Activated CD4-positive, alpha-beta T cell treated with anti-CD3 and anti-CD28 coated beads, Interleukin-2, amount 50 U/mL, for 1 hour (primary cell): ENCODE measurements at places on chromosomes 4 and X.
A peak's percentile ranks its signal among the peaks of the same experiment; 100 is the strongest.

GRCh38 chr4:89904524-89904923 is 9.9 kb downstream of the MMRN1 start:
- DNase-seq = no peak

DNA sequence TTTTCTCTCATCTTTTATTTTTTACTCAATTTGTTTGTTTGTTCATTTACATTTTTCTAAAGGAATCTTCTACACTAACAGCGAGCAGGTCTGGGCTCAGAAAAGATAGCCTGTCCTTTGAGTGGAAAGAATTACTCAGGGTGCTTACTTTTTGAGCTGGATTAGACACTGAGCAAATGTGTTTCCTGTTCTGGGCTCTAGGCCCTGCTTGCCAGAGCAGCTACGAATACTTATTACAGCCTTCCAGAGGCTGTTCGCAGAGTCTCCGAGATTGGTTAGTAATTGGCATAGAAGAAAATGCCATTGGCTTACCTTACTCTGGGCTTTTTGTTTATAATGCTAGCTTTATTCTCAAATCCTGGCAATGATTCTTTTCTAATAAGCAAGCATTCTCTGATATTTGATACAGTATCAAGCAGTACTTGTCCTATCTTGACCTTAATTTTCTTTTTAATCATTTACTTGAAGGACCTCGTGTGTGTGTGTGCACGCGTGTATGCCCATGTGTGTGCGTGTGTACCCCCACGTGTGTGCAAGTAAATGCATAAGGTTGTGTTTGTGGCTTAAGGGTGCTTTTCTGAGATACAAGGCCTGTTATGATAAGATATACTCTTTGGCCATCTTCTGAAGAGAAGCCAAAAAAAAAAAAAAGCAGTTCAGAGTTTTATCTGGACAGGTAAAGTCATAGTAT is 76.2 kb upstream of the GRXCR1 start:
- DNase-seq = no peak

DNA sequence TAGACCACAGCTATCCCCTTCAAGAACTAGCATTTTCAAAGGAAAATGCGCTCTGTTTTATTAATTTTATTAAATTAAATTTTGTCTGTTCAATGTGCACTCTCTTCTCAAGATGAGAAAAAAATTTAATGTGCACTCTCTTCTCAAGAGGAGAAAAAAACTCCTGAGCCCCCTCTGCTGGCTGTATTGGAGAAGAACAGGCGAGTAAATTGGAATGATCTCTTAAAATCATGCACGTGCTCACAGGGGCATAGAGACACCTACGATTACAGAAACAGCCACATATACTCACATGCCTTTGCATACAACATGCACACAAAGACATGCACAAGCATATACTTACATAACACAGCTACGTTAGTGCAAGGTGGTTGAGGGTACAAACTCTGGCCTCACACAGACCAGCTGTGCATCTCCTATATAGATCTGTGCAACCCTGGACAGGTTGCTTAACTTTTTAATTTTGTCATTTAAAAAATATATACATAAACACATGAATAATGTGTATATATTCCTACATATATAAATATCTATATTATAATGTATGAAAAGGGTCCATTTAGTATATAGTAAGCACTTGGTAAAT is 176.2 kb upstream of the CXorf66 start:
- peak; percentile 7 for DNase-seq

DNA sequence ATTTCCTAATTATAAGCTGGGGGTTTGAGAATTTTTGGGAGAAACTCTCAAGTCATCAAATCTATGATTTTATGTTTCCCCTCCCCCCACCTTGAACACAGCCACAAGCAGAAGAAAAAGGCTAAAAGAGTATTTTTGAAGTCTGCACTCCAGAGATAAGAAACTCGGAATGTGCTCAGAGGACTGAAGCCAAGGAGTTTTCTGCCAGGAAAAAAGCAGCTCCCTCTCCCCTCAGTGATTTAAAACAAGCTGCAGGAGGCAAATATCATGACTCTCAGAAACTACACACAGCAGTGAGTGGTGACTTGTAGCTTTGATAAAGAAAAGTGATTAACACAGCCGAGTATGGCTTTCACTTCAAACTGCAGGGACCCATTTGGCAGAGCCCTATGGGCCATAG is 800.2 kb upstream of the FTHL17 start:
- DNase-seq = no peak

DNA sequence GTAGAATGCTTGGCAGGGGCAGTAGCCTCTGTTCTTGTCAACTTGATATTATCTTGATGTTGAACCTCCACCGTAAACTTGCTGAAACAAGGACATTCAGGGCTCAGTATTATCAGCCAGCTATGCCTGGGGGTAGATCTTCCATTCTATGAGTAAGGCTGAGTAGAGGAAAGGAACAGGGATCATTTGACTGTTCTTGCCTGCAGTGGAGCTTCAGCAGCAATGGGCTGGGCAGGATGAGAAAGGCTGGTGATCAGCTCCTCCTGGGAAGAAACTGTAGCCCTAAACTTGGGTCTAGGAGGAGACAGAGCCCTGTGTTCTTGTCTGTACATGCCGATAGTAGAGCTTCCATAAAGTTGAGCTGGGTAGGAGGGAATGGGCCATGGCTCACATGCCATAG is 127.2 kb downstream of the CCSER1 start:
- DNase-seq = no peak

- DNase-seq = no peak
These were observed 1.8 kb downstream of the SH3BP2 start for GRCh38 chr4:2794486-2795299.

GRCh38 chr4:74772783-74773182 is 21.5 kb downstream of the BTC start:
- no peak for DNase-seq

DNA sequence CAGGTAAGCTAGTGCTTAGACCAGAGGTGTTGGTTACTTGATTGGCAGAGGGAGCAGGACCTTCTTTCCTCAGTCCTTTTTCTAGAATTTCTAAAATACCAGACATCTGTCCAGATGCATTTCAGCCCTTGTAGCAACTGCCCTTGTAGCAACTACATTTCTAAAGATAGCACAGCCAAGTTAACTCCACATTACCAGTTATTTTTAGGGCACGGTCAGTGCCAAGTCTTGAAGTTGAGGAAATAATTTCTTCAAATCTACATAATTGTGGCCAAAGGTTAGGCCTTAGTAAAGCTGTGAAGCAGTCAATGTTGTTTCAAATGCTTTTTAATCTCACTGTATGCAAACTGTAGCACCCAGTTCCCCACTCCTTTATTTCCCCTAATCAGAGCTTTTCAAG is 62.9 kb downstream of the MID1IP1 start:
- no peak for DNase-seq

- no peak for DNase-seq
These were observed 156.1 kb downstream of the STPG2 start for GRCh38 chr4:97987019-97987648.

GRCh38 chr4:123555807-123556273 is 159.2 kb downstream of the SPRY1 start:
- DNase-seq = no peak

- DNase-seq = no peak
These were observed 62.0 kb downstream of the CASP3 start for GRCh38 chr4:184587221-184587620.

- no peak for DNase-seq
These were observed 99.6 kb downstream of the DHRSX start for GRCh38 chrX:2401201-2401589.

- DNase-seq = no peak
These were observed 162.8 kb downstream of the GABRB1 start for GRCh38 chr4:47194036-47194737.

- DNase-seq = no peak
These were observed 27.9 kb downstream of the TKTL1 start for GRCh38 chrX:154323537-154323936.

GRCh38 chr4:4791299-4792111 is 68.0 kb upstream of the MSX1 start:
- no peak for DNase-seq

DNA sequence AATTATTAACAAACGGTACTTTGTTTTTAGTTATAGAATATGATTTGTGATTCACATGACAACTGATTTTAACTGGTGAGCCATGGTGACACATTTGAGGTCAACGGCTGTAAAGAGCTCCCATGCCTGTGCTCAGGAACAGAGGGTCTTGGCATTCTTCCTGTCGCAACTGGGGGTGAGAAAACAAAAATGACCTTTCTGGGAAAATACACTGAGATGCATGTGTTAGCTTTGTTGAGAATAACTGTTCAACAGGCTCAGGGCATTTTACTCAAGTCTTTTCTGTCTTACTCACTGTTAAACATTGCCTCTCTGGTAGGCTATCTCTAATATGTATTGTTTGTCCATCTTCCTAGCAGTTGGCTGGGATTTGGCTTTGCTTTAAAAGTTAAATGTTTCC is 57.1 kb upstream of the HPGD start:
- DNase-seq = no peak

GRCh38 chrX:118459494-118459893 is 36.1 kb upstream of the DOCK11 start:
- DNase-seq = peak; percentile 1

DNA sequence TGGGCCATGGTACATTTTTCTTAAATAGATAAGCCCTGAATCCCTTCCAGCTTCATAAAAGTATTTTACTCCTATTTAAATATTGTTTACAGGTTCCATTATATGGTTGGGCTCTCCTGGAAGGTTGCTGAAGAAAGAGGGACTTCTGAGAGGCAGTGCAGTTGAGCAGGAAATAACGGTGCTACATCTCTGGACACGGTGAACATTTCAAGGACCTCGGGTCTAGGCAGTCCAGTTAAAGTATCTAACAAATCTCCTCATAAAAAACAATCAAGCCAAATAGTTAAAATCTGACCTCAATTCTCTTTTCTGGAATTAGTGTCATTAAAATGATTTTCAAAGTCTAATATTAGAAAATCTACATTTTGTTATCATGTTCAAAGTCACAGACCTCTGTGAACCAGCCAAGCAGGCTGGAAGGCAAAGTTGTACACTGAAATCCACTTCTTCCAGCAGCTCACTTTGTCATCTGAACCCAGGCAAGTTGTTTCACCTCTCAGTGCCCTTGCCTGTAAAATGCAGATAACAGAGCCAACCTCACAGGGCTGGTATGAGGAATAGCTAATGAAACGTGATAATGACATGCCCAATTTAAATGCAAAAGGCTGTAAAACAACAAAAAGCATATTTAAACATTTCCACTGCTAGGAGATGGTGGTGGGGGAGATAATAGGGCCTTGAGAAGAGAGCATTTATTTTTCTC is 267.0 kb upstream of the KLF3 start:
- no peak for DNase-seq

GRCh38 chr4:109390115-109390768 is 43.4 kb upstream of the SEC24B start:
- no peak for DNase-seq

DNA sequence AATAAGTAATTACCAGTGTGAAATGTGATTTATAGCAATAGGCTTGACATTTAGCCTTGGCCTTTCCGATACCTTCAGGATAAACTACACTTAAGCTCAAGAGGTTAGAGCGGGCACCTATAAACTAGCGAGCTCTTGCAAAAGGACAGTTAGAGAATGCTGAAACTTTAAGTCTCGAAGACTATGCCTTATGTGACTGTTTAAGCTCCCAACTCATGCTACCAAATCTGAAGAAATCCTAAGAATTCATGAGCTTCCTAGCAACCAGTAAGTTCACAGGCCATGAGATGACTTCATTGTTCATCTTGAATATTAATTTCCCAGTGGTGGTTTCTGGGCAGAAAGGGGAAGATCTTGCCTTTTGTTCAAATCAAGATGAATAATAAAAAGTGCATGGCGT is 4.7 kb downstream of the STOX2 start:
- no peak for DNase-seq

DNA sequence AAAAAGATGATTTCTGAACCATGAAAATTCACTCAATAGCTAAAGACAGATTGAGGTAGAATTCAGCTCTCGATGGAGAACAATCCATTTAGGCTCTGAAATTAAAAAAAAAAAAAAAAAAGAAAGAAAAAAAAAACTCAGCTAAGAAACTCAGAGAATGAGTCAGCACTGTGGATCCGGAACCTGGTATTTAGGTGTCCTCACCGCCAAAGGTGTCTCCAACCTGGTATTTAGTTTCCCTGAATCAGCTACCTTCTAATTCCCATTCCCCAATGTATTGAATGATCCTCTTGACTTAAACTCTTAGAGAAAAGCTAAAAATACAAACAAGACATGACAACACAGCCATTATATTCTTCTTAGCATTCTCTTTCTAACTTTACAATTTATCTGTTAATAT is 150.3 kb upstream of the RASGEF1B start:
- no peak for DNase-seq

GRCh38 chr4:118373614-118374255 is 20.9 kb upstream of the PRSS12 start:
- DNase-seq = no peak

GRCh38 chr4:181677201-181677600 is 566.0 kb upstream of the TENM3 start:
- no peak for DNase-seq

DNA sequence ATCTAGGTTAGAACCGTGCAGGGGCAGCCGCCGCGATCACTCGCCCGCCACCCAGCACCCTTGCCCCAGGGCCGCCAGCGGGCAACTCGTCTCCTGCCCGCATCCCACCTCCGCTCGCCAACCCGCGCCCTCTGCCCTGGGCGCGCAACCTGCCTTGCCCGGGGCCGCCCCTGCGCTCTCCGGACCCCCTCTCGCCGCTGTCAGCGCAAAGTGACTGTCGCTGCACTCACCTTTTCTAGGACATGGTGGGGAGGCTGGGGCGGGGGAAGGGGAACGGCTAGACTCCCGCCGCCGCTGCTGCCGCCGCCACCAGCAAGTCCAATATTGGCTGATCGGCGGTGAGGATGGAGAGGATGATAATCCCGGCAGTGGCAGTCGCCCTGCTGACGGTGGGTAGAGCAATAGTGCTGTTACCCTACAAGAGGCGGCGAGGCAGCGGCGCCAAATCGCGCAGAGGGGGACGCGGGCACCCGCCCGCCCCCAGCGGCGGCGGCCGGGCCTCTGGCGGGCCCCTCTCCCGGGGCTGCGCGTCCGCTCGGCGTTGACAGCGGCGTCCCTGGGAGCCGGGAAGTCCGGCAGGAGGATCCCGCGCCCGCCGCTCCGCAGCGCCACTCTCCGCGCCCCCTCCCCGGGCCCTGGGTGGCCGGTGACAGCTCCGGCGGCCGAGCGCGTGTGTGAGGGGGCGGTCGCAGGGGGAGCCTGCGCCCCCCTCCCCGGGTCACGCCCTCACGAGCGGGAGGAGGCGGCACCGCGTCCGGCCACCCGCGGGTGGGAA is 2.3 kb upstream of the NR3C2 start:
- peak; percentile 59 for DNase-seq

DNA sequence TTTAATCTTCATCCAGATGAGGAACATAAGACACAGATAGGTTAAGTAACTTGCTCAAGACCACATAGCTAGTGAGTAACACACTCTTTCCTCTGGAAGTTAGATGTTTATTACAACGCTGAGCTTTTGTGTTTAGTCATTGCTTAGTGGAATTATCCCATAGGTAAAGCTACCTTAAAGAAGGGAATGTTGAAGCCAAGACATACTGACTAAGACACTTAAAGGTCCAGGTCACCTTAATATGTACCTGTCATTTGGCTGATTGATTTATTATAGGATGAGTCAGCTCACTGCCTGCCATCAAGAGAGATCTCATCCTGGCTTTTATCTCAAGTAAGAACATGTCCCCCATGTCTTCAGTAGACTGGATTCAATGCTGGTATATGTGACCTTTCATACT is 53.4 kb downstream of the KDR start:
- no peak for DNase-seq

GRCh38 chr4:80265571-80266252 is 752 bp upstream of the FGF5 start:
- no peak for DNase-seq
